ENCODE measurements at places on chromosomes 7 and 10.

DNA sequence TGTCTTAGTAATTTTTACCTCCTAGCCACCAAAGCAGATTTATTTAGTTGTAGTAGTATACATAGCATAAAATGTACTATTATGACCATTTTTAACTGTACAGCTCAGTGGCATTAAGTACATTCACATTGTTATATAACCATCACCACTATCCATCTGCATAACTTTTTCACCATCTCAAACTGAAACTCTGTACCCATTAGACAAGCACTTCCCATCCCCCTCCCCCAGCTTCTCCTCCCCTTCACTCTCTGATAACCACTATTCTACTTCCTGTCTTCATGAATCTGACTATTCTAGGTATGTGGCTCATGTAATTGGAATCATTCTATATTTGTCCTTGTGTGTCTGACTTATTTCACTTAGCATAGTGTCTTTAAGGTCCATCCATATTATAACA, 71.9 kb downstream of the MRPL32 start:
- DNase-seq: no peak

GRCh38 chr7:21902240-21902639, 43.5 kb downstream of the CDCA7L start:
- no peak for DNase-seq

- no peak for DNase-seq
These were observed 135.7 kb downstream of the RSU1 start for GRCh38 chr10:16681521-16681920.

DNA sequence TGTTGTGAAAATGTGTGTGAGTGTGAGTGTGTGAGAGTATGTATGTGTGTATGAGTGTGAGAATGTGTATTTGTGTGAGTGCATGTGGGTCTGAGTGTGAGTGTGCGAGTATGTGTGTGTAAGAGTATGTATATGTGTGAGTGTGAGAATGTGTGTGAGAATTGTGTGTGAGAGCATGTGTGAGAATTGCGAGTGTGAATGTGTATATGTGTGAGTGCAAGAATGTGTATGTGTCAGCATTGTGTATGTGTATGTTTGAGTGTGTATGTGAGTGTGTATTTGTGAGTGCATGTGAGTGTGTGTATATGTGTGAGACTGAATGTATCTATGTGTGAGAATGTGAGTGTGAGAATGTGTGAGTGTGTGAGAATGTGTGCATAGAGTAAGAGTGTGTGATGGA, 72.0 kb upstream of the PCBD1 start:
- DNase-seq: no peak

DNA sequence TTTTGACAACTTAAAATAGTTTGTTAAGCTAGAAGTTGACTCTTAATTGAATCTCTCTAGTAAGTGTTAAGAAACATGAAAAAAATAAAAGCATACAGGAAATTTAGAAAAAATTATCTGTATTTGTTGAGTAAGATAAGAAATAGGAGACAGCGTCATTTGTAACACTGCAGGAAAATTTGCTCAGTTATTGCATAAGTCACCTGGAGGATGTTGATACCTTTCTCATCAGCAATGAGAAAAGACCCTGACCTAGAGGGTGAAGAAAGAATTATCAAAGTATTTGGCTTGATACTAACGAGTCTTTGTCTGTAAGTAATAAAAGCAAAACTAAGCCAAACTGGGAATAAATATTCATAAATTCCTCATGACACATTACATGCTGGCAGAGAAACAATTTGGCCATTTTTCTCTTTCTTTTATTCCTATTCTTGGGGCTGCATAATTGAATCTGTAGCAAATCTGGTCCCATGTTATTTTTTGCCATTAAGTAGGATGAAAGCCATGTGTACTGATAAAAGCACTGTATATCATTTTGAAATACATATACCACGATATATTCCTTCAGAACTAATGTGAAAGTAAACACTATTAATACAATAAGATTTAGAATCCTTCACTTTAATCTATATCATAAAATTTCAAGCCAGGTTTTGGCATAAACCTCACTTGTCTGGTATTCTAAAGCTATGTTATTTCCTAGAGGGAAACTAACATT, 362.8 kb downstream of the THSD7A start:
- no peak for DNase-seq

DNA sequence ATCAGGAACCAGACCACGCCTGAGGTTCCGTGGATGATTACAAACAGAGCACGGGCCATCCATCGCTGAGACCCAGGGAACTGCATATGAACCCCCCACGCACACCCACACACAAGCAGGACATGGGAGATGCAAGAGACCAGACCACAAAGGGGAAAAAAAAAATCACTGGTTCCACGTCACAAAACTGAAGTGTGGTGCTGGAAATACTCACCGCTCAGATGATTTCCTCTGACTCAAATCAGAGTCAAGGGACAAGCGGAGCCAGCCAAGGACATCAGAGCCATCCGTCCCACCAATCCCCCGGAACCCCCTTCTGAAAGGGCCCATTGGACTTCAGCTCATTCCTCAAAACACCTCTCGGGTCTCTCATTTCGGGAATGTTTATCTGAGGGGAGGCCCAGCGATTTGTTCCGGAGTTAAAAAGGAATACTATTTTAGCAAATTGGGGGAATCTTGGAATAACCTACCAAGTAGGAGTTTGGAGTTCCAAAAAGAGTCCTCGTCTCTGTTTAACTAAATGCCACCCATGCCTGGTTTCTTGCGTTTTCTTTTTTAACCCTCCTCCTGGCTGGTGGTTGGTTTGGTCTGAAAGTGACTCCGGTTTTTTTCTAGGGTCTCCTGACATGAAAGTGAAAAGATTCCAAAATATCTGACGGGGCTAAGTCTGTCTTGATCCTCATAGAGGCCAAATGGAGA, 15.0 kb downstream of the SNX8 start:
- peak; percentile 14 for DNase-seq

- DNase-seq: no peak
These were observed 81.7 kb downstream of the CABCOCO1 start for GRCh38 chr10:61744469-61744868.

DNA sequence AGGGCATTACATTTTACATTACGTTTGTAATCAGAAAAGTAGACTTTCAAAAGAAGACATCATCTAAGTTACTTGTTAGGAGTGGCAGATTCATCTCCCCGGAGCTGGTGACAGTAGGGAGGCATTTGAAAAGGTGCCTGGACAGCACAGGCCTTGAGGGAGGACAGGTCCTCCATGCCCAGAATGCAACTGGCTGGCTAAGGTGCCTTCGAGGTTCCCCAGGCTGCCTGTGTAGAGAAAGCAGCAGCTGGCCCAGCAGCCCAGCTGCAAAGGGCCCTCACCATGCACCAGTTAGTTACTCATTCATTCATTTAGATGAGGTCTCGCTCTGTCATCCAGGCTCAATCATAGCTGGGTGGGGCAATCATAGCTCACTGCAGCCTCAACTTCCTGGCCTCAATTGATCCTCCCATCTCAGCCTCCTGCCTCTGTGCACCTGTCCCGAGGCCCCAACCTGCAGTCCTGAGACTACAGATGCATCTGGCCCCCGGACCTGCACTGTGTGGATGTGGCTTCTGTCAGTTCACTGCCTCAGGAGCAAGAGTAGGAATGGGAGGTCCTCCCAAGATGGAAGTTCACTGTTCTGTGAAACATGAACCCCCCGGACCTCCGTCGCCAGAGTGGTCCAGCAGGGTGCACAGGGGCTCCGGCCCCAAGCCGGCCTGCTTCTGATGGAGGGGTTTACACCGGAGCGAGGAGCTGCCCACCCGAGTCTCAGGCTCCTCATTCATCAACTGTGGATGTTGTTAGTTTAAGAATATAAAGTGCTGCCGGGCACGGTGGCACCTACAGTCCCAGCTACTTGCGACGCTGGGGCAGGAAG, 36.6 kb downstream of the PRKAG2 start:
- no peak for DNase-seq

- no peak for DNase-seq
These were observed 11.0 kb downstream of the CROT start for GRCh38 chr7:87356448-87356847.
